ENCODE measurements at places on chromosomes 3 and 15.

GRCh38 chr15:90219421-90220141, 14.2 kb downstream of the CIB1 start:
- no peak for DNase-seq

DNA sequence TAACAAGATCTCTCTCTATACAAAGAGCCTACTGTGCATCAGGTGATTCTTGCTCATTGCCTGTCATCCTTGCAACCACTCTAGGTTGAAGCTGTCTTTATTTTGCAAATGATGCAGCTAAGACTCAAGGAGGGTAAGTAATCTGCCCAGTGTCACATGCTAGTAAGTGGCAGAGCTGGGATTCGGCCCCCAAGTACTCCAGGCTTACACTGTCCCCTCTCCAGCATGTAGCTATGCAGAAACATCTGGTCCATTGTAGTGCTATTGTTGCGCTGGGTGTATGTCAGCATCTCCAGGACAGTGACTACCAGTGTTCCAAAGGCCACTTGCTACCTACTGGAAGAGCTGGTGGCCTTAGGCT, 248.9 kb downstream of the SLCO3A1 start:
- DNase-seq: no peak

GRCh38 chr3:182148360-182148759, 436.6 kb downstream of the SOX2 start:
- DNase-seq: no peak

DNA sequence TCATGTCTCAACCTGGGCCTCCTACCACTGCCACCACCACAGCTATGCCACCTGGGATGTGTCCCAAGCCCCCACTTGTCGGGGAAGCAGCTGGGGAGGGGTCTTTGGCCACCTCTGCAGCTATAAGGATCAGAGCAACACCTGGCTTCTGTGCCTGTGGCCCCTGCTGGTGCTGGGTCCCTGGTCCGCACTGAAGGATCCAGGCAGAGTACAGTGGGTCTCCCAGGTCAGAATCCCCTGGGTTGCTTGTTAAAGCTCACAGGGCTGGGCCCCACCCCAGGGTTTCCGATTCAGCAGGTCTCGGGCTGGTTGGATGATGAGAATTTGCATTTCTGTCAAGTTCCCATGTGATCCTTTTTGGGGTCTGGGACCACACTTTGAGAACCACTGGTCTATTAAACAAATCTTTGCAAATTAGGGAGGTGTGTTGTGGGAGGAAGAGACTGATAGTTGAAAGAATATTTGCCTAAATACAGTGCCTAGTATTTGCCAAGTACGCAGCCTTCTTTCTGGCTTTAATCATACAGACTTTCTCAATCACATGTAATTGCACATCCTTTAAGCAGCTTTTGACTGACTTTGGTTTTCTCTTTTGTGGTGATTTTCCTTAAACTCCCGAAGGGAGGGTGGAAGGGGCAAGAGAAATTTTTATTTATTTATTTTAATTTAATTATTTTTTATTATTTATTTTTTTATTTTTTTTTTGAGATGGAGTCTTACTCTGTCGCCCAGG, 127.3 kb downstream of the IGF1R start:
- no peak for DNase-seq

DNA sequence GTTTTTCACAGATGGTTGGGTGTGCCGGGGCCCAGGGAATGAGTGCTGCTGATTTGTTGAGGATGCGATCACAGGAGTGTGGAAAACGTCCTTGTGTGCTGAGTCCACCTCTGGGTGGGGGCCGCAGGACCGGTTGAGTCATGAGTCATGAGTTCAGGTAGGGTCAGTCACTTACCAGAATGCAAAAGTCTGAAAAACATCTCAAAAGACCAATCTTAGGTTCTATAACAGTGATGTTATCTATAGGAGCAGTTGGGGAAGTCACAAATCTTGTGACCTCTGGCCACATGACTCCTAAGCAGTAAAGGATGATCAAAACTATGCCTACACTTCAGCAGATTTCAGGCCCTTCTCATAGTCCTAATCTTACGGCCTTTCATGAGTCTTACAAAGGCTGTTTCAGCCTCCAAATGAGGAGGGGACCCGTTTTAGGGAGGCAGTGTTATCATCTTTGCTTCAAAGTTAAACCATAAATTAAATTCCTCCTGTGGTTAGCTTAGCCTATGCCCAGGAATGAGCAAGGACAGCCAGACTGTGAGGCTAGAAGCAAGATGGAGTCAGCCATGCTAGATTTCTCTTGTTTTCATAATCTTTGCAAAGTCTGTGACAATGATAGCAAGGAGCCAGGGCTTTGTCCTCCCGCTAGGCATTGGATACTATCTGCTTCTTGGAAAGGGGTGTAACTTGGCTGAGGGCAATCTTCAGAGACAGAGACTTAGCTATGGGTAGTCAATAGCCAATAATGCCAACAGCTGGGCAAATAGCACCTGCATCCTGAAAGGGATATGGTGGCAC, 30.6 kb upstream of the PIAS1 start:
- no peak for DNase-seq
